ENCODE measurements at places on chromosomes 13 and 19.

GRCh38 chr13:75910591-75910990 lies 274.5 kb downstream of the LMO7 start:
- DNase-seq = no peak

GRCh38 chr13:39047560-39047959 lies 9.3 kb downstream of the NHLRC3 start:
- no peak for DNase-seq

DNA sequence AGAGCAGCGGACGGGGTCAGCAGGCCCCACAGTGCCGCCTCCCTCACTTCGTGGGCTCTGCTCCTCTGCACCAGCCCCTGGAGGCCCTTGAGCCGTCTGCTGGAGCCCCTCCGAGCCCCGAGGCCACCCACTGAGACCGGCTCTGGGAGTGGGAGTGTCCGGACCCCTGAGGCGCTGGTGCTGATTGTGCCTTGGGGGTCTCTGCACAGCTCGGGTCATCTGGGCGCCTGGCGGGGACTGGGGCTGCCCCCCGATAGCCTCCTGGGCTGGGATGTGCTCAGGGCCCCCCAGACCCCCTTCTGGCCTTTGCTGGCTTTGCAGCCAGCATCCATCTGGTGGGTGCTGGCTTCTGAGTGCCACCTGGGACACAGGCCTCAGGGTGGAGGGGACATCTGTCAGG lies 15.4 kb downstream of the CBARP start:
- DNase-seq = no peak

GRCh38 chr19:29562299-29563297 lies 36.8 kb downstream of the VSTM2B start:
- DNase-seq = no peak

DNA sequence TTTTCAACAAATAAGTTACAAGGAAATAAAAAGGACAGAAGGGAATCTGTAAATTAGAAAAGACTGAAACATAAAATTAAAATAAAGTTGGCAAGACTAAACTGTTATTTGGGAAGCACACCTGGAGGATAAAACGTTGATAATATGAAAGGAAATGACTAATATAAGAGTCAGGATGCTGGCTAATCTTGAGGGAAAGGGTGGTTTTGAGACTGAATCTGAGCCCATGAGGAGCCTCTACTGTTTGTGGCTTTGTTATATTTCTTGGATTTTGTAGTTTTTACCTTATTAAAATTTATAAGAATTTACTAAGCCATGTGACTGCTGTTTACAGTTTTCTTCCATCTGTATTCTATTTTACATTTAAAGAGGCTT lies 718.0 kb upstream of the SPRY2 start:
- no peak for DNase-seq
